ENCODE measurements at places on chromosomes 5 and 9.

- no peak for DNase-seq
Observed at GRCh38 chr5:101664071-101664791, 631.9 kb downstream of the SLCO4C1 start.

- no peak for DNase-seq
Observed at GRCh38 chr5:110663525-110663924, 62.9 kb downstream of the TMEM232 start.

DNA sequence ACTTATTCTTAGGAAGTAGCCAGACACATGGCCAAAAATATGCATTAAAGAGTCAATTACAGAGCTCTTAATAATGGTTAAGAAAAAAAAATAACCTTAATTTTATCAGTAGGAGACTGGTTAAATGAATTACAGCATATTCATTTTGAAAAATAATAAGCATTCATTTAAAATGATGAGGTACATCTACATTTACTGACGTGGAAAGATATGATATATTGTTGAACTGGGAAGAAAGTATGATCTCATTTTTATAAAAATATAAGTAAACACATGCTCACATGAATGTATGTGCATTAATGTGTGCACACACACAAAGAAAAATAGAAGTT lies 250.3 kb downstream of the ENC1 start:
- no peak for DNase-seq

DNA sequence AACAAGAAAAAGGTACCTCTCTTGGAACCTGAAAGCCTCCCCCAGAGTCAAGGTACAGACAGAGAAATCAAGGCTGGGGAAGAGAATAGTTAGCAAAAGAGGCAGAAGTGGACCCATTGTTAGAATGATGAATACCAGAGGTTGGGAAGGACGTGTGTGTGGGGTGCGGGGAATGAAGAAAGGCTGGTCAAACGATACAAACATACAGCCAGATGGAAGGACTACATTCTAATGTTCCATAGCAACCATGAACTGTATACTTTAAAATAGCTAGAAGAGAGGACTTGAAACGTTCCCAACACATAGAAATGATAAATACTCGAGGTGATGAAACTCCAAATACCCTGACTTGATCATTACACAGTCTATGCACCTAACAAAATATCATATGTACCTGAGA lies 7.1 kb downstream of the CCDC69 start:
- DNase-seq = no peak

GRCh38 chr5:67494186-67494855 lies 297.7 kb upstream of the CD180 start:
- DNase-seq = no peak

DNA sequence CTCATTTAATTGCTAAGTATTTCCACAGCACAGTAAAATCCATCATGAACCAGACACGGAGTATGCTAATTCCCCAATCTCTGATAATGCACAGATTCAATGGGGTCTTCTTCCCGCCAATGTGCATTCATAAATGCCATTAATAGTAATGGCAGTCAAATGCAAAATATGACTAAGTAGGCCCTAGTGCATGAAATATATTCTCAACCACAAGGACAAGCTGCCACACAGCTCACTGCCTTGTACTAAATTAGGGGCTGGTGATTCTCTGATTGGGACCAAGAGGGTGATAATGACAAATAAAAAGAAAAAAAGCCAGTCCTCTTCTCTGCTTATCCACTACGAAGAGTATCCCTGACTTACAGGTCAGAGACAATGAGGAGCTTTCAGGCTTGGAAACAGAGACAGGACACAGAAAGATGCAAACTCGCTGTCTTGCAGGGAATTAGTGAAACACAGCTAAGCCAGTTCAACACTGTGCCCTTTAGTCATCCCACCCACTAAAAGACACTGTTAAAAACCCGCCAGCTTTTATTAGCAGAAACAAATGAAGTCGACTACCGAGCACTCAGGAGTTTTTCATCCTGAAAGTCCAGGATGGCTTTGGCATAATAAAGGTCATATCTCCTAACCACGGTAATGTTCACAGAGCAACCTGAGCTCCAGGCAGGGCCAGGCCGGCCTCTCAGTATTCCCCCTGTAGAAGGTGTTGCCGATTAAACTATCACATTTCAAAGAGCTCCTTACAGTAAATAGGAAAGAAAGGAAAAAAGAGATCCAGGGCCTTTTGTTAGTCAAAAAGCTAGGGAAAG lies 148.1 kb downstream of the EBF1 start:
- no peak for DNase-seq

- DNase-seq = no peak
Observed at GRCh38 chr5:150607991-150608390, 32.5 kb upstream of the SYNPO start.

GRCh38 chr5:123358751-123359150 lies 64.5 kb downstream of the CEP120 start:
- no peak for DNase-seq

DNA sequence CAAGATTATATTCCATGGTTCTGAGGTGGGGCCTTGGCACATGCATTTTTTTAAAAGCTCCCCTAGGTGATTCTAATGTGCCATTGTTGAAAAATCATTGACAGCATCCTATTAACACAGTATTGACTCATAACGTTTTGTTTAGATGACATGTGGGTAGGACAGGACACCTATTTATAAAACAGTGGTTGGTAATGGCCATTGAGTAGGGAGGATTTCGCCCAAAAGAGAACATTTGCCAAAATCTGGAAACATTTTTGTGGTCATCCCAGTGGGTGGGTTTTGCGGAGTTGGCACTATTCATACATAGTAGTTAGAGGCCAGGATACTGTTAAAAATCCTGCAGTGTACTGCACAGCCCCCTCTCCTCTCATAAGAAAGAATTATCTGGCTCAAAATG lies 6.4 kb upstream of the CHD1 start:
- DNase-seq = no peak

- DNase-seq = no peak
Observed at GRCh38 chr5:73780302-73781080, 154.5 kb downstream of the ARHGEF28 start.

DNA sequence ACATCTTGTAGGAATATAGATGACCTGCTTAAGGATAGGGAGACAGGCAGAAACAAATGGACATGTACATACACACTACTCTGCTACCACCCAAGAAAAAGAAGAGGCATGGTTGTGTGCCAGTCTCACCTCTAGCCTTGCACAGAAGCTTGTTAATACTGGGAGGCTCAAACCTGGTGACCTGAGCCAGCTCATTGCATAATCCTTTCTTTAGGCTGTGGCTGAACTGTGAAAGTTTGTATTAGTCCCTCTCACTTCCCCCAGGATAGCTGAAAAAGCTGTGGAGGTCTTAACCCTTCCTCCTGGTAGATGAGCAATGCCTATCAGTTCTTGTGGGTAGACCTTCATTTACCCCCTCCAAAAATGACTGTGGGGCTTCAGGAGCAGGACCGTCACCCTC lies 28.7 kb downstream of the TPD52L3 start:
- DNase-seq = no peak
